Caco-2 (cell line): ENCODE measurements at places on chromosomes 7 and 10. TPM values are rescaled to one million over a fixed set of nuclear protein-coding genes. Genes with fewer than 3 reads are reported as not detected.

GRCh38 chr10:52316001-52316400, 1.9 kb downstream of the DKK1 start:
- H3K4me3 ChIP-seq, result peak overlapping the region; percentile 63
- no peaks in the 10 kb centered on the region for H3K27me3 ChIP-seq
- H3K4me1 ChIP-seq, result peaks cover 43% of the 10 kb centered on the region
- DNase-seq, result no peak
- H3K27ac ChIP-seq, result peak overlapping the region; percentile 95

- H3K4me1 ChIP-seq, result no peaks in the 10 kb centered on the region
- no peak overlapping the region for H3K27ac ChIP-seq
- no peak for DNase-seq
- no peak overlapping the region for H3K4me3 ChIP-seq
Observed at GRCh38 chr10:88372051-88372715, 210.9 kb downstream of the RNLS start.

DNA sequence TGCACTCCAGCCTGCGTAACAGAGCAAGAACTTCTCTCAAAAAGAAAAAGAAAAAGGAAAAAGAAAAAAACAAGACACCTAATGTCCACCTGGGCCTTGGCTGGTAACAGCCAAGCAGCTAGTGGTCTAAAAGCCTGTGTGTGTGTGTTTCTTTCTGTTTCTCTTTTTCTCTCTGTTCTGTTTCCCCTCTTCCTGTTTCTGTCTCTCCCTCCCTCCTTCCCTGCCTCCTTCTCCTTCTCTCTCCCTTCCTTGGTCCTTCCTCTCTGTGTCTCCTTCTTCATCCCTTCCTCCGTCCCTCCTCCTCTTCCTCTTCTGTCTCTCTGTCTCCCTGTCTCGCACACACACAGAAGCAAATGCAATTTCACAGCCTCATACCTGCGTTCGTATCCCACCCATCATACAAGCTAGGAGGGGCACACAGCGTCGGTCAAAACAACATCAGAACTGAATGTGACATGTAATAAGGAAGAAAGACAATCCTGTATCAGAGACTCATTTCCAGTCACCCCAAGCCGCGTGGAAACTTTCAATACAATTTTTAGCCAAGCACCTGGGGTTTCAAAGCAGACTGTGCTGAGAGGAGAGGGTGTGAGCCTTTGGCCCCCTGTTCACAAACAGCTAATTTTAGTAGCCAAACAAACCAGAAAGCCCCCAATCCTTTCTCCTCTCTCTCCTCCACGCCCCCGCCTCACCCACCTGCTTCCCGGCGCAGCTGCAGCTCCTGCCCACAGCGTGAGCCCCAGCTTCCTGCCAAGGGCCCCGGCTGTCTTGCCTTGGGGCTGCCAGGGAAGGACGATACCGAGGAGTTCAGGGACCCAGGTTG, 50.2 kb upstream of the GNA12 start:
- no peak overlapping the region for H3K27ac ChIP-seq
- DNase-seq, result no peak
- H3K4me1 ChIP-seq, result no peaks in the 10 kb centered on the region
- no peaks in the 10 kb centered on the region for H3K27me3 ChIP-seq
- no peak overlapping the region for H3K4me3 ChIP-seq

DNA sequence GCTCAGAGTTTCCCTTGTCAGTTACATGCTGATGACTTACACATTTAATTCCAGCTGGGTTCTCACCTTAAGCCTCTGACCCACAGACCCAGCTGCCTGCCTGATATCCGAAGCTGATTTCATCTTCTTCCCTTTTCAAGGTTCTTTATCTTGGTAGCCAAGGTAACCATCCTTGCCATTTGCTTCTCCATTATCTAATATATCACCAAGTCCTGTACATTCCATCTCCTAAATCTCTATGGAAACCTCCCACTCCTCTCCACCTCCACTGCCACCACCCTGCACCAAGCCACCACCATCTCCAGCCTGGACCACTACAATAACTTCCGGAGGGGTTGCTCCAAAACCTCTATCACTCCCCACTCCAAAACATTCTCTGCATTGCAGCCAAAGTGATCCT, 19.9 kb downstream of the SCRN1 start:
- H3K4me3 ChIP-seq, result no peak overlapping the region
- H3K27ac ChIP-seq, result no peak overlapping the region
- 0 out of 2 replicates have a peak, but pooled peaks cover 8% of the 10 kb centered on the region for H3K4me1 ChIP-seq
- no peak for DNase-seq
- H3K27me3 ChIP-seq, result no peaks in the 10 kb centered on the region
- no peaks in the 10 kb centered on the region; the same call in none of the 2 replicates for H3K36me3 ChIP-seq

GRCh38 chr7:100247152-100247757, 27.5 kb downstream of the PVRIG start:
- no peaks in the 10 kb centered on the region for H3K27me3 ChIP-seq
- H3K4me1 ChIP-seq, result peaks cover 16% of the 10 kb centered on the region
- no peaks in the 10 kb centered on the region for H3K36me3 ChIP-seq
- no peak overlapping the region for H3K4me3 ChIP-seq
- peak overlapping the region; percentile 97 for H3K27ac ChIP-seq
- DNase-seq, result peak; percentile 83

- no peak overlapping the region for H3K27ac ChIP-seq
- no peak for DNase-seq
- no peak overlapping the region for H3K4me3 ChIP-seq
- H3K27me3 ChIP-seq, result no peaks in the 10 kb centered on the region
Observed at GRCh38 chr7:15199482-15199881, 296.9 kb upstream of the DGKB start.

- no peak for DNase-seq
- no peaks in the 10 kb centered on the region for H3K36me3 ChIP-seq
- no peak overlapping the region for H3K4me3 ChIP-seq
- peaks cover 9% of the 10 kb centered on the region; the same call in 1 of the 2 replicates for H3K4me1 ChIP-seq
- H3K27ac ChIP-seq, result no peak overlapping the region
Observed at GRCh38 chr7:18019555-18019954, 8.1 kb downstream of the PRPS1L1 start.

GRCh38 chr10:59905066-59905730, 1.2 kb downstream of the CCDC6 start:
- DNase-seq, result peak; percentile 68
- H3K27ac ChIP-seq, result peak overlapping the region; percentile 92
- no peaks in the 10 kb centered on the region for H3K36me3 ChIP-seq
- H3K4me3 ChIP-seq, result peak overlapping the region; percentile 93

- no peaks in the 10 kb centered on the region for H3K36me3 ChIP-seq
- no peak overlapping the region for H3K27ac ChIP-seq
- no peaks in the 10 kb centered on the region; the same call in 1 of the 2 replicates for H3K27me3 ChIP-seq
- H3K4me1 ChIP-seq, result no peaks in the 10 kb centered on the region
Observed at GRCh38 chr10:42982891-42983506, 93.9 kb upstream of the RET start.

GRCh38 chr7:132333301-132333700, 243.0 kb downstream of the PLXNA4 start:
- DNase-seq, result no peak
- H3K4me1 ChIP-seq, result no peaks in the 10 kb centered on the region
- H3K27ac ChIP-seq, result no peak overlapping the region
- H3K4me3 ChIP-seq, result no peak overlapping the region

DNA sequence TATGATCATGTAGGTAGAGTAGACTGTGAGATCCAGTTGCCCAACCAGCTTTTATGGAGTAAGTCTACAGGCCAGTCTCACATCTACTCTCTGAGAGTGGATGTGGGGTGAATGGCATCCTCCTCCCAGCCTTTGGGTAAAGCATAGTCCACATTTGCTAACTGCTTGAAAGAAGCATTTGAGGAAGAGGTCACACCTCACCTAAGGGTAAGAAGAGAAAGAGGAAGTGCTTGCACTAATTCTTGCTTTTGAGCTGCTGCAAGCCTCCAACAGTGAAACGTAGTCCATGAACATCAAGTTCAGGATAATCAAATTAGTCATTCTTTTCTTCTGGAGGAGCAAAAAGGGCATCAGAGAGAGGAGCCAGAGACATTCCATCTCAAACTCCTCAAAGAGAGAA, 93.9 kb upstream of the AGR3 start:
- no peak for DNase-seq
- no peaks in the 10 kb centered on the region for H3K36me3 ChIP-seq
- H3K27me3 ChIP-seq, result no peaks in the 10 kb centered on the region
- H3K4me1 ChIP-seq, result no peaks in the 10 kb centered on the region

DNA sequence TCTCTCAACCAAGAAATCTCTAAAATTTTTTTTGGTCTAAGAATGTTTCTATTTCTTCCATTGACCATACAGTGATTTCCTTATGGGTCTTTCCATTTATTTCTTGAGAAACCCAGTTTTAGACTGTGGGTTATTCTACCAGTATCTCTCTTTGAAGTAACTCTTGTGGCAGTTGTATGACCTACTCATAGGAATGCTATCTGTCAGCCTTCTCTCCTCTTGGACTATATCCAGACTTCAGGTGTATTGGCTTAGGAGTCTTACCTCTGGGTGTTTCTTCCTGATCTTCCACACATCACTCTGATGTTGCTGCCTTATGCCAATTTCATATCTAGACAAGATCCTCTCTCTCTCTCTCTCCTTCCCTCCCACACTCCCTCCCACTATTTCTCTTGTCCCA, 178.1 kb downstream of the BMPER start:
- H3K4me3 ChIP-seq, result no peak overlapping the region
- no peak overlapping the region for H3K27ac ChIP-seq
- no peak for DNase-seq
- H3K36me3 ChIP-seq, result no peaks in the 10 kb centered on the region
- no peaks in the 10 kb centered on the region for H3K4me1 ChIP-seq

DNA sequence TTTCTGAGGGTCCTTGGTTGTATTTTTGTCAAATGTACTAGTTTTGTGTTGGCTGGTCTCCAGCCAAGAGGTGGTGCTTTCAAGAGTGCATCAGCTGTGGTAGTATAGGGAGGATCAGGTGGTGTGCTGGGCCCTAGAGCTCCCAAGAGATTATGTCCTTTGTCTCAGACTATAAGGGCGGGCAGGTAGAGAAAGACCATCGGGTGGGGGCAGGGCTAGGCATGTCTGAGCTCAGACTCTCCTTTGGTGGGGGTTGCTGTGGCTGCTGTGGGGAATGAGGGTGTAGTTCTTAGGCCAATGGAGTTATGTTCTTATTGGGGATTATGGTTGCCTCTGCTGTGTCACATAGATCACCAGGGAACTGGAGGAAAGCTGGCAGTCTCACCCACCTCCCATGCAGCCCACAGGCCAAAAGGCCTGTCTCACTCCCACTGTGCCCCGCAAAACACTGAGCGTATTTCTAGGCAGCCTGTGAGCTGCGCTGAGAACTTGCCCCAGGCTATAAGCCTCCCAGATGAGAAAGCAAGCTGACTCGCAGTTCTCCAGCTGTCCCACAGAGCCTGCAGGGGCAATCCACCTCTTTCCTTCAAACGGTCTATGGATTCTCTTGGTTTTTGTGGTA, 1066.7 kb downstream of the GRM8 start:
- H3K27me3 ChIP-seq, result no peaks in the 10 kb centered on the region
- H3K4me1 ChIP-seq, result no peaks in the 10 kb centered on the region
- H3K4me3 ChIP-seq, result no peak overlapping the region
- DNase-seq, result peak; percentile 33

DNA sequence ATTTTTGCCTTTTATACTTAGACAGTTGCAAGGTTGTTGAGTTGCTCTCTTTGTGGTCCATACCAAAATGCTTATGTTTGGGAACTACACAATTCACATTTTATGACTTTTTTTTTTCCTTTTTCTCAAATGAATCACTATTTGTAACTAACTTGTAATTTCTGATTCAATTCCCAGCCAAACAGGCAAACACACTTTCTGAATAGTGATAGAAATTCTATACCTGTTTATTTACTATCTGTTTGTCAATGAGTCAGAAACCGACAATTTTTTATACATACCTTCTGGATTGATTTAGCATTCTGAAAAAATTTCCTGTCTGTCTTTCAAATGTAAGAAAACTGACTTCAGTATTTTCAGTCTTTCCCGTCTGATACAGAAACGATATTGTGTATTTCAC, 69.1 kb downstream of the MBL2 start:
- no peaks in the 10 kb centered on the region for H3K4me1 ChIP-seq
- DNase-seq, result no peak
- no peak overlapping the region for H3K4me3 ChIP-seq
- no peaks in the 10 kb centered on the region for H3K36me3 ChIP-seq
- no peak overlapping the region for H3K27ac ChIP-seq

GRCh38 chr10:71645185-71645584, 74.4 kb downstream of the C10orf105 start:
- H3K4me3 ChIP-seq, result no peak overlapping the region
- no peaks in the 10 kb centered on the region for H3K27me3 ChIP-seq
- H3K4me1 ChIP-seq, result peaks cover 2% of the 10 kb centered on the region
- H3K27ac ChIP-seq, result no peak overlapping the region

GRCh38 chr7:80307227-80307856, 172.7 kb downstream of the GNAI1 start:
- H3K36me3 ChIP-seq, result no peaks in the 10 kb centered on the region
- H3K27ac ChIP-seq, result no peak overlapping the region
- peaks cover 6% of the 10 kb centered on the region; the same call in 1 of the 2 replicates for H3K4me1 ChIP-seq

- no peak overlapping the region for H3K27ac ChIP-seq
- H3K36me3 ChIP-seq, result no peaks in the 10 kb centered on the region; the same call in 1 of the 2 replicates
- DNase-seq, result no peak
- no peaks in the 10 kb centered on the region for H3K4me1 ChIP-seq
- no peak overlapping the region for H3K4me3 ChIP-seq
Observed at GRCh38 chr10:125468278-125468677, 214.7 kb downstream of the TEX36 start.

GRCh38 chr10:111996103-111996502, 187.5 kb downstream of the GPAM start:
- no peak for DNase-seq
- H3K27me3 ChIP-seq, result no peaks in the 10 kb centered on the region
- H3K27ac ChIP-seq, result no peak overlapping the region
- H3K4me3 ChIP-seq, result no peak overlapping the region

DNA sequence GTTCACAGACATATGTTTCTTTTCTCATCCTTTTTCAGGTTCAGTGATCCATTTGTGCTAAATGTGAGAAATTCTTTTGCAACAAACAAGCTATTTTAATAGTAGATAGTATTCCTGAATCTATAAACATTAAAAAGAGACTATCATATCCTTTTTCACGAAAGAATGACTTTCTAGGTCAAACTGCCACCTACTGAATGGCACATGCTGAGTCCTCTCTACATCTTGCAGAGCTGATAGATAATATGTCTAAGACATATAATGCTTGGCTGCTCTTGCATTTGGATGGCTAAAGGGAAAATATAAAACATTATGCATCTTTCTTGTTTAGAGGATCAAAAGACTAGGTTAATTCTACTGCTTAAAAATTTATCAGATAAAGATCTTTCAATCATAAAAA, 114.1 kb upstream of the SLC26A5 start:
- H3K4me1 ChIP-seq, result no peaks in the 10 kb centered on the region
- no peak overlapping the region for H3K27ac ChIP-seq
- H3K36me3 ChIP-seq, result no peaks in the 10 kb centered on the region
- no peak for DNase-seq
- H3K4me3 ChIP-seq, result no peak overlapping the region

TMEM184A gene
- 16.5 and 22.0 TPM in 2 replicates for total RNA-seq

TUBAL3 gene
- total RNA-seq, result 0.39 TPM in 1 of 2 replicates, not detected in the other

CDHR1 gene
- 0.21 TPM in 1 of 2 replicates, not detected in the other for total RNA-seq

ZNF716 gene
- total RNA-seq, result not detected in 2 replicates

TMEM178B gene
- total RNA-seq, result 0.02 and 0.11 TPM in 2 replicates

ANKRD61 gene
- 0.32 TPM in 1 of 2 replicates, not detected in the other for total RNA-seq

SFMBT2 gene
- total RNA-seq, result not detected in 2 replicates

PRR15 gene
- 22.6 and 28.9 TPM in 2 replicates for total RNA-seq

SNCG gene
- total RNA-seq, result 0.45 TPM in 1 of 2 replicates, not detected in the other

NKX6-2 gene
- not detected in 2 replicates for total RNA-seq
